ENCODE measurements at places on chromosomes 13 and 19.

- no peak for DNase-seq
Measured at GRCh38 chr13:47117268-47117667, 220.4 kb upstream of the HTR2A start.

- no peak for DNase-seq
Measured at GRCh38 chr19:16325641-16326400, 1.2 kb downstream of the KLF2 start.

DNA sequence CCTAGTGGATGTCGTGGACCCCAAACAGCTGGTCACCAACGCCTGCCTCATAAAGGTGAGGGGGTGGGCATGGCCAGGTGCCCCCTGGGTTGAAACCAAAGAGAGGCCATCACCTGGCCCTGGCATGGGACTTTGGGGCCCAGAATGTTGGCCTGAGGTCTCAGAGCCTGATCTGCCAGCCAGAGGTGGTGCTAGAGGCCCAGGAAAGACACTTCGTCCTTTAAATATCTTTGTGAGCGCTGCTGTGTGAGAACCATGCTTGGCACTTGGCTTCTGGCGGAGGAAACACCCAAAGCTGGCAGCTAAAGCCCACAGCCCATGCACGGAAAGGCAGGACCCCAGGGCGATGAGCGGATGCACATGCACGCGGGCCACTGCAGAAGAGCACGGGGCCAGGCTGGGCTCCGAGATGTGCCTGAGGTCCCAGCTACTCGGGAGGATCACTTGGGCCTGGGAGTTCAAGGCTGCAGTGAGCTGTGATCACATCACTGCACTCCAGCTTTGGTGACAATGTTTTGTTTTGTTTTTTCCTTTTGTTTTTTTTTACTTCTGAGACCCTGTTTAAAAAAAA is 4.3 kb upstream of the ADM5 start:
- DNase-seq: no peak

DNA sequence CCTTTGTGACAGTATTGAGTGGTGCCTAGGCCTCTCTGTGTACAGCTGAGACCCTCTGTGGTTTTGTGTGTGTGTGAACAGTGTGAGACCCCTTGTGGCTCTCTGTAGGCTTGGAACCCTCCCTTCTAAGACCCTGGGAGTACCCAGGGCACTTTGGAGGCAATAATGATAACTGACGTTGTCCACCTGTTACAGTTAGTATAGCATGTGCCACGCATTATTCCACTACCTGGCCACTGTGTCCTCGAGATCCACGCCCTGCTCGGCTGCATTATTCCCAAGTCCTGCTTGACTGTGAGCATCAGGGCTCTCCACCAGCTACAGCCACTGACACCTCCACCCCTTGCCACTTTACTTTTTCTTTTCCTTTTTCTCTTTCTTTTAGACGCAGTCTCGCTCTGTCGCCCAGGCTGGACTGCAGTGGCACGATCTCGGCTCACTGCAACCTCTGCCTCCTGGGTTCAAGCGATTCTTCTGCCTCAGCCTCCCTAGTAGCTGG is 2.0 kb downstream of the GRAMD1A start:
- no peak for DNase-seq

- DNase-seq: no peak
Measured at GRCh38 chr13:76619631-76620030, 266.6 kb downstream of the KCTD12 start.

DNA sequence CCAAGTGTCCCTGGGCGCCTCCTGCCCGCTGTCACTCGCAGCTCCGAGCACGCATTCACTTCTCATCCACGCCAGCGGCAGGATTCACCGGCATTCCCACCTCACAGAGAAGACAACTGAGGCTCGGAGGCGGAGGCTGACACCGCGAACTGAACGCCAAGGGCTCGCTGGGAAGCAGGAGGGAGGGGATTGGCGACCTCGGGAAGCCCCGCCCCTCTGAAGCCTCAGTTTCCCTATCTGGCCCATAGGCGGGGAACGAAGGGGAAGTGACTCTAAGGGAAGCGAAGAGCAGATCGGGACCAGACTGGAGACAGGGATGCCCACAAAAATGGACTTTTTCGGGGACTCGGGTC is 256 bp downstream of the MICOS13 start:
- DNase-seq: no peak

GRCh38 chr13:51814825-51815650 is 11.1 kb upstream of the DHRS12 start:
- no peak for DNase-seq

- DNase-seq: no peak
Measured at GRCh38 chr13:112657850-112658445, 31.9 kb upstream of the ATP11A start.
